Activated CD4-positive, alpha-beta T cell treated with anti-CD3 and anti-CD28 coated beads for 48 hours (primary cell): ENCODE measurements at places on chromosomes 1 and 21.
A peak's percentile ranks its signal among the peaks of the same experiment; 100 is the strongest.

DNA sequence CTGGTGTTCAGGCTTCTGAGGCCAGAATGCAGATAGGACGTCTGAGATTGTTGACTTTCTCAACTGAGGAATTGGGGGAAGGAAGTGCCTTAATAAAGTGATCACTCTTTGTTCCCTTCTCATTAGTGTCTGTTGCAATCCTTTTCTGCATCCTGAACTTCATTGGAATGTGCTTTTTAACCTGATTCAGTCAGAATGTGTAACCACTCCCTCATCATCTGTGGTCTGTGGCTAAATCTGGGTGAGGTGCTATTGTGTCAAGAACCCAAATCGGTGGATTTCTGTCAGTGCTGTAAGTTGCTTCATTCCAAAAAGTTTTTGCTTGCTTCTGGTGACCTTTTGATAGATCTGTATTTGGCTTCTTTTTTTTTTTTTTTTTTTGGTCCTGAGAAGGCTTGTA, 38.2 kb downstream of the ARID1A start:
- peak; percentile 31 for DNase-seq

- DNase-seq, result peak; percentile 24
Observed at GRCh38 chr1:211830055-211830327, 572 bp downstream of the LPGAT1 start.

GRCh38 chr1:207034998-207035397, 2.4 kb upstream of the C1orf116 start:
- no peak for DNase-seq

DNA sequence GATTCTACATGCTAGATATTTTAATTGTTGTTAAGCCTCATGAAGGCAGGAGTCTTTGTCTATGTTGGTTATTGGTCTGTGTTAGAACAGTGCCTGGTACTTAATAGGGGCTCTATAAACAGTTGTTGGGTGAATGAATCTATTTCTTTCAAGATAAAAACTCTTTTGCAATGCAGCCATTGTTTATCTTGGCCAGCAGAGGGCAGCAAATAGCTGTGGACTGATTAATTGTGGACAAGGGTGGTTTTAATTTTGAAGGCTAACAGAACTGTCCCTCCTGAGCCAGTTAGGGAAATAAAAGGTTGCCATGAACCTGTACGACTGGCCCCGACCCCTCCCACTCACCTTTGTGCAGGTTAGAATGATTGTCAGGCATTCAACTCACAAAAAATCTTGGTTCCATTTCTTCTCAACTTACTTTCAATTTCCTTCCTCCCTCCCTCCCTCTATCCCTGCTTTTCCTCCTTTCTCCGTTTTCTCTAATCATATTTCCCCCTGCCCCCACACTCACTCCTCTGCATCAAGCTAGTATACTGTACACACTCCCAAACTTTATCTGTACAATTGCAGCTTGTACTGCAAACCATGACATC, 66.3 kb upstream of the DIRAS3 start:
- DNase-seq, result peak; percentile 57

GRCh38 chr1:156616463-156616862, 2.8 kb upstream of the HAPLN2 start:
- no peak for DNase-seq

DNA sequence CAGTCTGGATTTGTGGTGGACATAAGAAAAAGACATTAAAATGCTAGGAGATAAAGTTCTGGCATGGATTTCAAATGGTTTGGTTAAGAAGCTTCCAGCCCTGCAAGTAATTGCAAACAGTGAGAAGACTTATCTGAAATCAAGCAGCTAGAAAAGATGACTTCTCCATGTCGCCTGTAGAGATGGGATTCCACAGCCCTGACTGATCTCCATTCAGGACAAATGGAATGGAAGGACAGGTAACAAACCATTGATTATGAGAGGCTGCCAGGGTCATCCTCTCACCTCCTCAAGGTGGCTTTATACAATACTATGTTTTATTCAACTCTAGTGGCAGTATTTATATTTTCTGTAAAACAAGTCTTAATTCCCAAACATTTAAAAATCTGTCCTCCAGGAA, 237.9 kb downstream of the HLX start:
- DNase-seq, result no peak

GRCh38 chr1:83693427-83694126, 305.4 kb downstream of the TTLL7 start:
- no peak for DNase-seq

DNA sequence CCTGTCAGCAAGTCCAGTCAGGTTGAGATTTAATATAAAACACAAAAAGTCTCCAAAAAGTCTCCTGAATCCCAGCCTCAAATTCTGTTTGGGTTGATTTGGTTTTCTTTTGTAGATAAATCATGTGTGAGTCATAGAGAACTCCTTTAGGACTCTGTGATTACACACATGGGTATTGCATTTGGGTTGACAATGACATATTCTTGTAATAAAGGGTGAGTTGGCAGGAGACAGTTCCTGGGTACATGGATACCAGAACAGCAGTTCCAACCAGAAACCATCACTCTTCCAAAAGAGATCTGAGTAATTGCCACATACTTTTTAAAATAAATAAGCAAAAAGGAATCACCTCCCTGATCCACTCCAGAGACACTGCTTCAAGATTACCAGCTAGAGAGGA, 8.9 kb downstream of the CR2 start:
- no peak for DNase-seq

DNA sequence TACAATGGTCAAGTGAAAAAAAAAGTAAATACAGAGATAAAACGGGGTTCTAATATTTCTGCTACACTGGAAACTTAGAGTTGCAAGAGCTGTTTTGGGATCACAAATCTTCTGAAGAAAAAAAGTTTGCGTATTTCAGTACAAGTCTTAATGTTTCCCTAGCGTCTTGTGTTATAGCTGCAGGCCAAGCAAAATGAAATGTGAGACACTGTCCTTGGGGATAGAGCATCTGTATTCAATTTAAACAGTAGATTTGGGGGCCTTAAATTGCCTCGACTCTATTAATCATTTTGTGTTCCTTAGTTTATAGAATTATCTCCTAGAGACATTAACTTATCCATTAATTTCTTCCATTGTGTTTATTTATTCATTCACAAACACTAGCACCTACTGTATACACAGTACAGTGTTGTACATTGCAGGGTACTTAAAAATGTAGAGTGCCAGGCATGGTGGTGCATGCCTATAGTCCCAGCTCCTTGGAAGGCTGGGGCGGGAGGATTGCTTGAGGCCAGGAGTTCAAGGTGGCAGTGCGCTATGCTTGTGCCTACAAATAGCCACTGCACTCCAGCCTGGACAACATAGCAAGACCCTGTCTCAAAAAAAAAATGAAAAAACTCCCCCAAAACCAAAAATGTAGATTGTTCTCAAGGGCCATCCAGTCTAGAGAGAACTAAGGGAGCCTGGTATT, 7.9 kb downstream of the DISC1 start:
- no peak for DNase-seq

DNA sequence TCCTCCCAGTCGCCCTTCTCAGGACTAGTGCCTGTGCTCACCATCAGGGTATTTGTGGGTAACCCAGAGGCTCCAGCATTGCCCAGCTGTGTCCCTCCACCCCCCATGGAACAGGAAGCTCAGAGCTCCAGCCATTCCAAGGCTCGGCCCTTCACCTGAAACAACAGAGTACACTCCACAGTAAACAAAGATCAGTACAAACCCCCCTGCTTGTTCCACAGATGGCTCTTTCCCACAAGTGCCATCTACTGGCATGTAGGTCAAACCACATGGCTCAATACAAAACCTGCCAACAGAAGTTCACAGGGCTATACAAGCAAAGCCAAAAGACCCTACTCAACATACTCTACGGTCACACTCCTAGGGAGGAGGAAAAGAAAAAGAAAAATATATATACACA, 258.7 kb downstream of the AGBL4 start:
- no peak for DNase-seq

- no peak for DNase-seq
Observed at GRCh38 chr1:109396871-109397580, 692 bp downstream of the SORT1 start.

- peak; percentile 24 for DNase-seq
Observed at GRCh38 chr1:44407430-44408211, 2.6 kb downstream of the RNF220 start.

DNA sequence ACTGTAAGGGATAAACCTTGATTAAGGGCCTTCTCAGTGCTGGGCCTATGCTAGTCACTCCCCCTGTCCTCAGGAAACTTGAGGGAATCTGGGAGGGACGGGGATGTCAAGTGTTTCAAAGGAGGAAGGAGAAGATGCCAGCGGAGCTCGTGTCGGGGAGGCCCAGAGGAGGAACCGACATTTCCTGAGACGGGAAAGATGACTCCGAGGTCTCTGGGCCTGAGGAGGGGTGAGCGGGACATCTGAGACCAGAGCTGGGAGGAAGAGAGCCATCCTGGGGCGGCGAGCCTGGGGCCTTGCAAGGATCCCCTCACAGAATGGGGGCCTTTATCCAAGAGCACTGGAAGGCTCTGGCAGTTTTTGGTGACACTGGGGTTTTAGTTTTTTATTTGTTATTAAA, 10.4 kb downstream of the SLC66A1 start:
- no peak for DNase-seq

DNA sequence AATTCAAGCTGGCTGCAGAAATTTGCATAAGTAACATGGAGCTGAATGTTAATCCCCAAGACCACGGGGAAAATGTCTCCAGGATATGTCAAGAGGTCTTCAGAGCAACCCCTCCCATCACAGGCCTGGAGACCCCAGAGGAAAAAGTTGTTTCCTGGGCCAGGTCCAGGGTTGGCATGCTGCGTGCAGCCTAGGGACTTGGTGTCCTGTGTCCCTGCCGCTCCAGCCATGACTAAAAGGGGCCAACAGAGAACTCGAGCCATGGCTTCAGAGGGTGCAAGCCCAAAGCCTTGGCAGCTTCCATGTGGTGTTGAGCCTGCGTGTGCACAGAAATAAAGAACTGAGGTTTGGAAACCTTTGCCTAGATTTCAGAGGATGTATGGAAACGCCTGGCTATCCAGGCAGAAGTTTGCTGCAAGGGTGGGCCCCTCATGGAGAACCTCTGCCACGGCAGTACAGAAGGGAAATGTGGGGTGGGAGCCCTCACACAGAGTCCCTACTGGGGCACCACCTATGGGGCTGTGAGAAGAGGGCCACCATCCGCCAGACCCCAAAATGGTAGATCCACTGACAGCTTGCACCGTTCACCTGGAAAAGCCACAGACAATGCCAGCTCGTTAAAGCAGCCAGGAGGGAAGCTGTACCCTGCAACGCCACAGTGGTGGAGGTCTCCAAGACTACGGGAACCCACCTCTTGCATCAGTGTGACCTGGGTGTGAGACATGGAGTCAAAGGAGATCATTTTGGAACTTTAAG, 222.9 kb downstream of the COP1 start:
- DNase-seq, result no peak

GRCh38 chr1:220094016-220094911, at the start of gene IARS2:
Gene IARS2, plus strand, starts transcription at chr1:220094132. Its CDS starts 85 bp downstream, at chr1:220094217.
- DNase-seq, result peak; percentile 95

GRCh38 chr1:11307852-11308251, 34.9 kb downstream of the UBIAD1 start:
- DNase-seq, result no peak

GRCh38 chr1:43947874-43948437, 1.2 kb downstream of the IPO13 start:
- no peak for DNase-seq

DNA sequence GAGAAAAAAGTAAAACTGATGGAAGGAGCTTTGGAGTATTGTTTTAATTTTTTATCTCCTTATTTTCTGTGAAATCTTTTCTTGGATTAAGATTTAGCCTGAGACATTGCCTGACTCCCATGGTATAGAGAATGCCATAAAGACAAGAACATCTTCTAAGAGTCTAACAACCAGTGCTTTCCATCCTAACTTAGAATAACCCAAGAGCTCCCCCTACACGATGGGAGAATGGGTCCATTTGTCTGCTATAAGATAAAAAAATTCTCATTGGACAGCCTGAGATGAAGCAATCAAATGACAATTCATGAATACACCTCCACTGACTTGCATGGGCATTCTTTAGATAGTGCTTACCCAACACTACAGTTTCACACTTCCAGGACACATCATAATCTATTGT, 478.1 kb downstream of the TTLL7 start:
- no peak for DNase-seq

DNA sequence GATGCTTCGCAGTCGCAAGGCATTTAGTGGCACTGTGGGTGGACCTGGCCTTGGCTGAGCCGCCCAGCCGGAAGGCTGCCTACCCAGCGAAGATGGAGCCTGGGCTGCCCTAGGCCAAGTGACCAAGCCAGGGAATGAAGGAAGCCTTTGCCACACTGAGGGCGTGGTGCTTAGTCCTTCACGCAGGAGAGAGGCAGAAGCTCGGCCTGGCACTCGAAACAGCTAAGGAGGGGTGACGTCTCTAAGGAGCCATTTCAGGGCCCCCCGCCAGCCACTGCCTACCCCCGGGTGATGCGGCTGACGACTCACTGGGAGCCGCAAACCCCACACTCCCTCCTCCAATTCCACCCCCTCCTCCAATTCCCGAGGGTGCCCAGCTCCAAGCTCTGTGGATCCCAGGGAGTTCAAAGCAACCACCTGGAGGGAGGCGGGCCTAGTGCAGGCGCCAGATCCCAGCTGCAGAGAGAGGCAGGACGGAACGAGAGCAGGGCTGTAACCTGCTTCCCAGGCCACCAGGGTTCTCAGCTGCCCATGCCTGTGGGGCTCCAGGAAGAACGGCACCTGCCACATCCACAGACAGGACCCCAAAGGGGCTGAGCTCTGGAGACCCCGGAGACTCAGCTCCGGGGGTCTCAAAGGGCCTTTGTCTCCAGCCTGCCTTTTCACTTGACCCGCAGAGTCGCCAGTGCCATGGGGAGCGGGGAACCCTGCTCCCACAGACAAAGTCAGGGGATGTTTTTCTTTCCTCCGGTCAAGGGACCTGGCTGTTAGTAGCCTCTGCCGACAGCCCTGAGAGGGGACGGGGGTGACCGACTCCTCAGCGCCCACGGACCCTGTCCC, 75.8 kb downstream of the ARHGEF16 start:
- DNase-seq, result peak; percentile 13

- DNase-seq, result no peak
Observed at GRCh38 chr1:37605806-37606474, 10.2 kb upstream of the GNL2 start.

GRCh38 chr1:24526940-24527542, 24.4 kb downstream of the RCAN3 start:
- DNase-seq, result peak; percentile 68

- no peak for DNase-seq
Observed at GRCh38 chr1:113391649-113392271, 1.4 kb downstream of the MAGI3 start.

GRCh38 chr1:234628089-234628488, 18.1 kb upstream of the IRF2BP2 start:
- DNase-seq, result no peak

GRCh38 chr1:153478692-153479618, 18.5 kb upstream of the S100A7 start:
- no peak for DNase-seq
